ENCODE measurements at places on chromosomes 1 and 21.

- DNase-seq = no peak
These were observed 10.9 kb upstream of the SAMD11 start for GRCh38 chr1:912740-913301.

DNA sequence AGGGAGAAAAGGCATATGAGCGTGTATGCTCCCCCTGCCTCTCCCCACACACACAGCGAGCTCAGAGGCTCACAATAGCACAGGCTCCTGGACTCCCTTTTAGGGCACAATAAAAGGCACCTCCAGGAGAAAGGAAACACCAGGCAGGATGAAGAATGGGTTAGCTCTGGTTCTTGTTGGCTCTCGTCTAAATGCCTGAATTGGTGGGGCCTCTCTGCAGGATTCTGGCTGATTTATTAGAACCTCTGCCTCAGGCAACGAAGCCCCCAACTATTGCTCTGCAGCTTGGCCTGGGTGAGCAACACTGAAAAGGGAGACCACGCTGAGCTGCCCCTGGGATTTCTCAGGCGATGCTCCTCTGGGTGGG is 590.9 kb upstream of the PLXNA2 start:
- no peak for DNase-seq

DNA sequence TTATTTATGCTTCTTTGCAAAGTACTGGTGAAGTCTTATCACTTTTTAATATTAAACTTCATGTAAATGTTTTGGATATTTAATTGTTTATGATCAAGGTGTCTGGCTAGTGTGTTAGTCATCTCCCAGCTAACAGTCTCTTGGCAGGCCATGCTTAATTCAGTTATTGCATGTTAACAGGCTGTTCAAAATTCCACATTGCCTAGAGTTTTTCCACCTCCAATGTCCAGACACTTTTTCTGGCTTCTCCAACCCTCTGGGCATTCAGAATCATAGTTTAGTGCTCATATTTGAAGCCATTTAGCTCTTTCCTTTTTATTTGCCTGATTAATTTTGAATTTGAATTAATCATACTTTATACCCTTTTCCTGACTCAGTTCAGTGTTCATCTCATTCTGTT is 69.2 kb downstream of the OLFML2B start:
- no peak for DNase-seq

GRCh38 chr1:24277420-24278169 is 41.6 kb upstream of the GRHL3 start:
- DNase-seq = no peak

GRCh38 chr21:46082963-46083790 is 14.7 kb upstream of the COL6A2 start:
- no peak for DNase-seq

GRCh38 chr1:226686440-226687425 is 52.3 kb downstream of the ITPKB start:
- DNase-seq = no peak

- DNase-seq = no peak
These were observed 31.7 kb downstream of the ERICH3 start for GRCh38 chr1:74641876-74642275.

- DNase-seq = no peak
These were observed 71.8 kb downstream of the CD58 start for GRCh38 chr1:116498789-116499628.

DNA sequence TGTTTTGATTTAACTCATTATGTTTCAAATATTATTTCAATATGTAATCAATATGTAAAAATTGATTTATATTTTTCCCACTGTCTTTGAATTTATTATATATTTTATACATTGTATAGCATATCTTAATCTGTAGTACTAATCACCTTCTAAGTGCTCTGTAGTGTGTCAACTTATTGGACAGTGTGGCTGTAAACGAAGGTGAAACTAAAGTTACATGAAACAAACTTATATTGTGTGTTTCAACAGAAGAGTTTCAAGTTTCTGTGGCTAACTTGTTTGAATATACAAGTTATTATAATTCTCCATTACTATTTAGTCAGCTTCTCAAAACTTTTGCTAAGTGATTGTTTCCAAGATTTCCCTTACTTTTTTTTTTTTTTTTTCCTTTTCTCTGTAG is 175.8 kb downstream of the DHRS3 start:
- no peak for DNase-seq

GRCh38 chr1:81682490-81682889 is 118.2 kb upstream of the ADGRL2 start:
- DNase-seq = no peak

DNA sequence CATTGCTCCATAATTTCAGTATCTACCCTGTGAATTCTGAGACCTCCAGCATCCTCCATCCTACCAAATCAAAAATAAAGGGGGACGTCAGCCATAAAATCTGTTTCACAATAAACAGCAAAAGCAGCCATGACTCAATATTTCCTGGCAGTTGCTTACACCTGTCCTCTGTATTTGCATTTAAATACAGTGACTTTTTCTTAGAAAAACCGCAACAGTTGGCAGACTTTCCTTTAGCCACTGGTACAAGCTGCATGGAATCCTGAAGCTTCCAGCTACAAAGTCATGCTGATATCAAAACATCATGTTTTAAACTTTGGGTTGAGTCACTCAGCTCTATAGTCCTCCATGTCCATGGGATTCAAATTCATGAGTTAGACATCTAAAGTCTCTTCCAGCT is 278.0 kb upstream of the KAZN start:
- no peak for DNase-seq

DNA sequence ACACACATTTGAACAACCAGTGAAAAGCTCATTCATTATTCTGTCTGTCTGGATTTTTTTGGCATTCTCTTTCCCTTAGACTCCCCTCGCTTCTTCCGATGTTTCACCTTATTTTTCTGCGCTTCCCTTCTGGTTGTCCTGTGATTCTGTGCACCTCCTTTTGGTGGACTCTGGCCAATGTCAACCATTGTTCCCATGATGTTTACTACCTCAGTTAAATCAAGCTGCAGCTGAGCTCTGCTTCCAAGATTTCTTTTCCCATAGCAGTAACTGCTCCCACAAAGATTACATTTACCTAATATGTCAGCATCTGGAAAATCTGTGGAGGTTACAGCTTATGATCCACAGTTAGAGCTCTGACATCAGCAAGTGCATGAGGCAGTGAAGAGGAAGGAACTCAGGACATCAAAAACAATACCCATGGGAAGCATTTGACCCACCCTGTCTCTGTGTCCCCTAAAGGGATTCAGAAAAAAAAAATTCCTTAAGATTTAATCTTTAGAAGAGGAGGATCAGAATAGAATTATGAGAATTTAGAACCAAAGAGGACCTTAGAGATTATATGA is 69.9 kb upstream of the ADAMTS5 start:
- no peak for DNase-seq

DNA sequence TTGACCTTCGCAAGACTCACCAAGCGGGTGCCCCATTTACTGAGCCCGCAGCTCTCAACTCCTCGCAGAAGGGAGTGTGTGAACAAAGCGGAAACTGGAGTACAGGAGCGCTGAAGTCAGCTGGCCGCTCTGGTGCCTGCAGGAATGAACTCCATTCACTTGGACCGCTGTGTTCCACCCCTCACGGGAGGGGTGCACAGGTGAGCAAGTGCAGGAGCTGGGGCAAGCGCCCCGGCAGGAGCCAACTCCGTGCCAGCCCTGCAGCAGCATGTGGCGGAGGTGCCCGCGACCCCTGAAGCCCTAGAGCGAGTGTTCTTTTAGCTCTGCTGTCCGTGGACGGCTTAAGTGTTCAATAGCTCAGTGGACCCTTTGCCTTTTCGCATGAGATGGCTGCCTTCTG is 471.6 kb upstream of the ADGRL4 start:
- DNase-seq = no peak

GRCh38 chr1:55600242-55600641 is 385.1 kb upstream of the USP24 start:
- no peak for DNase-seq

- no peak for DNase-seq
These were observed 7.8 kb upstream of the TARS2 start for GRCh38 chr1:150479370-150479769.

GRCh38 chr1:207820568-207821463 is 69.0 kb downstream of the CD46 start:
- no peak for DNase-seq

DNA sequence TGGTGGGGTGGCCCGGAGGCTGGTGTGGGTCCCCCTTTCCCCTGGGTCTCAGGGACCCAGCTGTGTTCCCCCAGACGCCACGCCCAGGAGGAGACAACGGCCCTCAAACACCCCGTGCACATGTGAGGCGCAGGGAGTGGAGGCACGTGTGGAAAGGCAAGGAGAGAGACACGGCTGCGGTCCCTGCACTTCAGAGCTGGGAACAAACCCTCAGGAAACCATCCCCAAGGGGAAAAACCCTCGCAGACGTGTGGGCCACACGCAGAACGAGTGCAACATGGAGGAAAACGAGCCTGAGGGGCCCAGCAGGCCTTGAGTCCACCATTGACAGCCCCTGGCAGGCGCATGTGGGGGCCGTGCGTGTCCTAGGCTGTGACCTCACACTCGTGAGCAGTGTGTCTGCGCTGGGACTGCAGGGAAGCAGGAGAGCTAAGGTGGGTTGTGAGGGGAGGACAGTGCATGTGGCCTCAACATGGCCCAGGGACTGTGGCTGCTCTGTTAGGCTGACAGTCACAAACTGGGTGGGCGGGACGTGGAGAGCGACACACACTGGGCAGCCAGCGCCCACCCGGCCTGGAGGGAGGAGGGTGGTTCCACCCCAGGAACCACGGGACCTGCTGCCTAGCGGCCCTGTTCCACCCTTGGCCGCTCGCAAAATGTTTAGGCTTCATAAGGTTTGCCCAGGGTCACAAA is 20.0 kb downstream of the ITGB2 start:
- no peak for DNase-seq

- no peak for DNase-seq
These were observed 12.8 kb downstream of the SH2D1B start for GRCh38 chr1:162398999-162399580.

DNA sequence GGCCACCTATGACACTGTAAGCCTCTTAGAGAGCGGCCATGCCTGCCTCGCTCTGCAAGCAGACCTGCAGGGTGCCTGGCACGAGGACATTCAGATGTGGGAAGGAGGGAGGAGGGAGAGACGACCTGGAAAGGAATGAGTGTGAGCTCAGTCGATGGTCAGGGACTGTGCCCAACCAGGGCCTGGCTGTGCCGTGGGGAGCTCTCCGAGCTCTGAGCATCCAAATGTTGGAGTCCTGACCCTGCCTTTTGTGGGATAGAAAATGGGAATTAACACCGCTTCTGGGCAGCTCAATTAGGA is 7.3 kb downstream of the CSTB start:
- no peak for DNase-seq

DNA sequence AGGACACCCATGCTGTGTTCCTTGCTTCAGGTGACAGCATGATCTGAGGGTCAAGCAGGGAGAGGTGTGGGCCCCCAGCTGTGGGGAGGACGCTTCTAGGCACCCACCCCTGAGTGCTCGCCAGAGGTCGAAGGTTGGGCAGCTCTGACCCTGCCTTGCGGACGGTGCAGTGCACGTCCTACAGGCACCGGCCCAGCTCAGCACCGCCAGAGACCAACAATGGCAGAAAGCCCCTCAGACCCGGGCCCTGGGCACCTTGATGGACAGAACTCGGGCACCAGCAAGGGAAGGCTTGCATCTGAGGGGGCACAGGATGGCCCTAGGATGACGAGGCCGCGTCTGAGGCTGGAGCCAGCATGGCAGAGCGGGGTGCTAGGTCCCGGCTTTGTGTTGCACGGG is 24.7 kb downstream of the NADK start:
- no peak for DNase-seq

DNA sequence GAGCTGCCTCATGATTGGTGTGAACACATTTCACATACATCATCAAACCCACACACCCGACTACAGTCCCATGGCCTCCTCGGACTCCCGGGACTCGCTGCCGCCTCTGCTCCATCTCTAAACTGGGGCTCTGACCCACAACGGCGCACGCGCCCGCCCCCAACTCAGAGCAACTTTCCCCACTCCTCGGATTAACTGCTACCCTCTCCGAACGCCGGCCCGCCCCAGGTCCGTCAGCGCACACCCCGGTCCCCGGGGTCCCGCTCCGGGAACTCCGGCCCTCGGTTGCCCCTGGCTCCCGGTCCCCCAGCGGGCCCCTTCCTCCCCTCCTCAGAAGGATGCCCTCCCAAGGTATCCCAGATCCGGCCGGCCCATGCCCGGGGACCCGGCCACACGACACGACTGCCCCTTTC is 740 bp downstream of the DSTYK start:
- DNase-seq = no peak

DNA sequence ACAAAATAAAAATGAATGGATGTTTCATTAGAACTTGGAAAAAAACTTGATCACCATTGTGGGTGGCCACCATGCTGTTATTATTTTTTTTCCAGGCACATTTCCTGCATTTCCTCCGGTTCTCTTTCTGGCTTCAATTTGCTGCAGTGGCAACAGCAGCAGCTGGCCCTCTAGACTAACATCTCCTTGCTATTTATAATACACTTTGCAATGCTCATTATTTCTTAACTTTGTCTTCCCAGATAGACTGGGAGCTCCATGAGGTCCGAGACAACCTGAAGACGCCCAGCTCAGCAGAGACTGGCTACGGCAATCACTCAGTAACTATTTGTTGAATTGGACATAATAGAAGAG is 53.4 kb upstream of the ATP5PO start:
- DNase-seq = no peak

DNA sequence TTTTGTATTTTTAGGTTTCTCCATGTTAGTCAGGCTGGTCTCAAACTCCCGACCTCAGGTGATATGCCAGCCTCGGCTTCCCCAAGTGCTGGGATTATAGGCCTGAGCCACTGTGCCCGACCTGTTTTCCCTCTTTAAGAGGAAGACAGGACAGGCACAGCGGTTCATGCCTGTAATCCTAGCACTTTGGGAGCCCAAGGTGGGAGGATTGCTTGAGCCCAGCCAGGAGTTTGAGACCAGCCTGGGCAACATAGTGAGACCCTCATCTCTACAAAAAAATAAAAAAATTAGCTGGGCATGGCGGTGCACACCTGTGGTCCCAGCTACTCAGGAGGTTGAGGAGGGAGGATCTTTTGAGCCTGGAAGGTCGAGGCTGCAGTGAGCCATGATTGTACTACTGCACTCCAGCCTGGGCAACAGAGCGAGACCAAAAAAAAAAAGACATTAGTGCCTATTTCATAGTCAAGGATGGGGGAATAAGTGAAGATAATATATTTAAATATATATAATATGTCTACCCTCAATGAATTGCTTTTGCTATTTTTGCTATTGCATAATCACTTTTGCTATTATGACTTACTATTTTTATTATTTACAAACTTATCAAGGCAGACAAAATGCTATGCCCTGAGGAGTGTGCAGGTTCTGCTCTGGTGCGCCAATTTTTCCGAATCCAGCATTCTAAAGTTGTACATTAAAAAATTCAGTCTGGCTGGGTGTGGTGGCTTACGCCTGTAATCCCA is 17.7 kb downstream of the MARCKSL1 start:
- DNase-seq = no peak

DNA sequence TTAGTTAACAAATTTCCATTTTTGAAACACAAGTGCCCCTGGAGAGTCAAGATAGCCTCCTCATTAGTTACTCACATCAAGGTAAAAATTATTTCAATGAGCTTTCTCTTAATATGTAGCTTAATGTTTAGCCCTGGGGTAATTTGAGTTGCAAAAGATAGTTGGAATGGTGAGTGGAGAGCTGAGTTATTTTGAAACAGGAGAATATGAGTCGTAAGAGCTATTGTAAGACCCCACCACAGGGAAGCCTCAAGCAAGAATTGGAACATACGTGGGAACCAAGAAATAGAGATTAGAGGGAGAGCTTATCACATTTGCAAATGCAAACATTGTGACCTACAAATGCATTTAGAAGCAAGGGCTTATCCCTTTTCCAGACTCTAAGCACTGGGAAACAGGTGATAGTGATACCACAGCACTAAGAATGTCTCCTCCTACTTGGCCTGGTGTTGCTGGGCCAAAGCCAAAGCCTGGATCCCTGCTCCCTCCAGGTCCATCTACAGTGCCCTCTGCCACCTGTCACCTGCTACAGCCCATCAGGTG is 635.1 kb downstream of the PTPRC start:
- DNase-seq = no peak

Measured in activated T-helper 1 cell treated with Interleukin-2 at 50 U/mL for 16 hours (primary cell).